ENCODE measurements at places on chromosomes 2 and 18.

GRCh38 chr2:150341982-150342680 lies 145.3 kb downstream of the RND3 start:
- DNase-seq, result no peak

- DNase-seq, result no peak
Measured at GRCh38 chr2:8036366-8036765, 645.5 kb upstream of the ID2 start.

DNA sequence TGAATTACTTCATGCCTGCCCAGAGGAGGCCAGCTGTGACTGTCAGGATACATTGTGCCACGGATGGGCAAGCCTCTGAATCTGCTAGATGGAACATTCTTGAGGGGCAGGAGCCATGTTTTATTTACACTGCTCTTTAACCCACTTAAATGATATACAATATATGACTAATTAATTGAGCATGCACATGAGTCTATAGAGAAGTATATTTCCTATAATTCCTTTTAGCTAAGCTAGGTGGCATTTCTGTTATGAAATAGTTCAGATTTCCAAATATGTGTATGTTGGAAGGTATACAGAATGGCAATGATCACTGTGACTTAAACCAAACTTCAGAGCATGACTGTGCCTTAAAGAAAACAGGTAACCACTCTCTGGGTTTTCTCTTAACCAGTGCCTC lies 131.7 kb downstream of the RAB3GAP1 start:
- DNase-seq, result no peak

DNA sequence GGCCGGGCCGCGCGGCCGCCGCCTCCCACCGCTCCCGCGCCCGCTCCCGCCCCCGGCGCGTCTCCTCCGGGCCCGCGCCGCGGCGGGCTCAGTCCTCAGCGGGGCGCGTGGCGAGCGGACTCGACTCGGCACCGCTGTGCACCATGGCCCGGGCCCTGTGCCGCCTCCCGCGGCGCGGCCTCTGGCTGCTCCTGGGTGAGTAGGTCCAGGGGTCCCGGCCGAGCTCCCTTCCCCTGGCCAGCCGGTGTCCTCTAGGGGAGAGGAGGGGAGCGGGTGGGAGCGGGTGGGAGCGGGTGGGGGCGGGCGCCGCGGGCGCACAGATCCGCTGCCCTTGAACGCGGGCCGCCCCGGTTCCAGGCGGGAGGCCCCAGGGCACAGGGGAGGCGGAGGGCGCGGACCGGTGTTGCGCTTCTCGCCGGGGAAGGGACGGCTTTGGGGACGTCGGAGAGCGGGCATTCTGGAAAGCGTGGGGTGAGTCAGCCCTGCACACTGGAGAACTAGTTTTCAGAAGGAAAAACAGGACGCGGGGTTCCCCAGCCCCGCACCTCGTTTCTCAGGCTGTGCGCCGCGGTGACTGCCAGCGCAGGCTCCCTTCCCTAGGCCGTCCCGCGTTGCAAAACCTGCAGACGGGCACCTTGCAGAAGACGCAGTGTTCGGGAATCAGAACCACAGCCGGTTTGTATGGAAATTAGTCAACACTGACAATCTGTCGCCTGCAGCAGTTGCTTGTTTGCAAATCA lies at the start of gene RAMP1:
RAMP1 (plus strand) TSS at position 91 of the 740 bp plus-strand sequence; CDS start at position 144, 53 bp downstream.
- DNase-seq, result no peak

GRCh38 chr2:187232749-187233148 lies 215.3 kb downstream of the CALCRL start:
- no peak for DNase-seq

GRCh38 chr2:180829261-180829660 lies 151.1 kb upstream of the UBE2E3 start:
- DNase-seq, result no peak

DNA sequence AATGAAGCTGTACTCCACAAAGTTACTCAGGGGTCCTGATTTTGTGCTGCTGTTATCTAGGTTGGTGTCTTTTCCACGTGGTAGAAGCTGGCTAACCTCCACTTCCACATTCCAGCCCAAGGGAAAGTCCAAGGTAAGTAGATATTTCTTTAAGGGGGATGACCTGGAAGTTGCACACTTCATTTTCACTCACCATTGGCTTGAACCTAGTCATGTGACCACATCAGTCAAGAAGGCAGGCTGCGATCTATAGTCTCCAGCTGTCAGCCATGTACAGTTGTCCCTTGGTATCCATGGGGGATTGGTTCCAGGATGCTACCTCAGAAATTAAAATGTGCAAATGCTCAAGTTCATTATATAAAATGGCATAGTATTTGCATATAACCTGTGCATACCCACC lies 31.9 kb upstream of the TGIF1 start:
- no peak for DNase-seq

DNA sequence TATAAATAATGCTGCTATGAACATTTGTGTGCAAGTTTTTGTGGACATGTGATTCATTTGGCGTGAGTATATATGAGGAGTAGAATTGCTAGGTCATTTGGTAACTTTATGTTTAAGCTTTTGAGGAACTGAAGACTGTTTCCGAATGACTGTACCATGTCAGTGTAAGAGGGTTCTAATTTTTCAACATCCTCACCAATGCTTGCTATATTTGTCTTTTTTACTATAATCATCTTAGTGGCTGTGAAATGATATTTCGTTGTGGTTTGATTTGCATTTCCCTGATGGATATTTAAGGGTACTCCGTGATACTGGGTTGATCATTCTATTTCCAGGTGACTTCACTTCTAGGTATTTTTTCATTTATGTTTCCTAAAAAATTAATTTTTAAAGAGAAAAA lies 241.1 kb downstream of the BCL2 start:
- no peak for DNase-seq

All from activated naive CD4-positive, alpha-beta T cell treated with anti-CD3 and anti-CD28 coated beads, Interleukin-2, amount 50 U/mL, for 16 hours (primary cell).